ENCODE measurements at places on chromosomes 12 and 14. TPM values are rescaled to one million over a fixed set of nuclear protein-coding genes. Genes with fewer than 3 reads are reported as not detected.

MARK3 gene
- total RNA-seq, result 138 TPM

SLCO1A2 gene
- 14.7 TPM for total RNA-seq

CD163 gene
- total RNA-seq, result 2.0 TPM

DNA sequence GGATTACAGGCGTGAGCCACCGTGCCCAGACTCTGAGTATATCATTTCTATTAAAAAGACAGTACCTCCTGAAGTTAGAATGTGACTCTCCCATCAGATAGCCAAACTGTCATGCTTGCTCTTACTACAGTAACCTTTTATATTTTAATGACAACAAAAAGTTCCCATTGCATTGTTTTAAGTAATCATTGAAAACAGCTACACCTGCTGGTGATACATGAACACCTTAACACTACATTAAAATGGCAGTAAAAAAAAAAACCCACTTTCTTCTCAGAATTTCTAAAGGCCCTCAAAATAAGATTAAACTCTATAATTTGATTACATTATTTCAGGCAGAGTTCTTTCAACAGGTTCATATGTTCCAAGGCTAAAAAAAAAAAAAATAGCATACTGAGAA, 76.7 kb downstream of the SH2B3 start:
- DNase-seq, result no peak

DNA sequence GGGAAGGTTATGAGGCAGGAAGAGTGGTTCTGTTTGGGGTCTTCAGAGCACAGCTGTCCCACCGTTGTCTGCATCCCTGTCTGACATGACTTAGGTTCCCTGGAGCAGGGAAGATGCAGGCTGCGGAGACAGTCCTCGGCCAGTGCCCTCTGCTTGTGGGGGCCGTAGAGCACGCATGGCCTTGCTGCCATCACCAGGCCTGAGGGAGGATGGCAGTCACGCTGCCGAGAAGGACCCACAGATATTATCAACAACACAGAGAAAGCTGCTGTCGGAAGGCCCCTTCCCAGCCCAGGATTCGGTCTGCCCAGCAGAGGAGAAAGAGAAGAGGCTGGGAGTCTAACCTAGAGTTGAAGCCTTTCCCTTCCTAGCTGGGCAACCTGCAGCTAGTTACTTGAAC, 35.0 kb downstream of the ERH start:
- DNase-seq, result no peak

All from progenitor cell of endocrine pancreas (in vitro differentiated cells).